ENCODE measurements at places on chromosomes 12 and 14. TPM values are rescaled to one million over a fixed set of nuclear protein-coding genes. Genes with fewer than 3 reads are reported as not detected.

DNA sequence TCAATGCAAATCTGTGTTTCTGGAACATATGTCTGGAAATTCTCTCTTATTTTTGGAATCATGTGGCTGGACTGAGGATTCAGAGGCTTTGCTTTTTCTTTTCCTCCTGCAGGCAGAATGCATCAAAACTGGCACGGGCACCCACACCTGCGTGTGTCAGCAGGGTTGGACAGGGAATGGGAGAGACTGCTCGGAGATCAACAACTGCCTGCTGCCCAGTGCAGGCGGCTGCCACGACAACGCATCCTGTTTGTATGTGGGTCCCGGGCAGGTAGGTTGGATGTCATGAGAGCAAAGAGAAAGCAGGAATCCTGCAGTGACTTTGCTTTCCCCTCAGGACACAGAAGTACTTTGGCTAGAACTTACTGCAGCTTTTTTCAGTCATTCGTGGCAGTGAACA lies 90.3 kb downstream of the STAB2 start:
- H3K4me3 ChIP-seq: no peak overlapping the region
- peaks cover 24% of the 10 kb centered on the region for H3K27me3 ChIP-seq
- H3K4me1 ChIP-seq: no peaks in the 10 kb centered on the region

DNA sequence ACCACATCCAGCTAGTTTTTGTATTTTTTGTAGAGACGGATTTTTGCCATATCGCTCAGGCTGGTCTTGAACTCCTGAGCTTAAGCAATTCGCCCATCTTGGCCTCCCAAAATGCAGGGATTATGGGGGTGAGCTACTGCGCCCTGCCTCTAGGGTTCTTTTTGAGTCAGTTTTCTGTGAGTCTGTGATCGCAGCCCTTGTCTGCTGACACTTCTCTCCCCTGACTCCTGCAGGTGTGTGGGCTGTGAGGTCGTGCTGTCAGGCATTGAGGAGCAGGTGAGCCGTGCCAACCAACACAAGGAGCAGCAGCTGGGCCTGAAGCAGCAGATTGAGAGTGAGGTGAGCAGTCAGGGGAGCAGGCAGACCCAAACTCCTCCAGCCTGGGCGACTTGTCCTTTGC lies 6.3 kb downstream of the COPS7A start:
- H3K27ac ChIP-seq: no peak overlapping the region
- DNase-seq: no peak
- H3K36me3 ChIP-seq: peaks cover 32% of the 10 kb centered on the region
- H3K4me3 ChIP-seq: no peak overlapping the region
- H3K4me1 ChIP-seq: no peaks in the 10 kb centered on the region

DNA sequence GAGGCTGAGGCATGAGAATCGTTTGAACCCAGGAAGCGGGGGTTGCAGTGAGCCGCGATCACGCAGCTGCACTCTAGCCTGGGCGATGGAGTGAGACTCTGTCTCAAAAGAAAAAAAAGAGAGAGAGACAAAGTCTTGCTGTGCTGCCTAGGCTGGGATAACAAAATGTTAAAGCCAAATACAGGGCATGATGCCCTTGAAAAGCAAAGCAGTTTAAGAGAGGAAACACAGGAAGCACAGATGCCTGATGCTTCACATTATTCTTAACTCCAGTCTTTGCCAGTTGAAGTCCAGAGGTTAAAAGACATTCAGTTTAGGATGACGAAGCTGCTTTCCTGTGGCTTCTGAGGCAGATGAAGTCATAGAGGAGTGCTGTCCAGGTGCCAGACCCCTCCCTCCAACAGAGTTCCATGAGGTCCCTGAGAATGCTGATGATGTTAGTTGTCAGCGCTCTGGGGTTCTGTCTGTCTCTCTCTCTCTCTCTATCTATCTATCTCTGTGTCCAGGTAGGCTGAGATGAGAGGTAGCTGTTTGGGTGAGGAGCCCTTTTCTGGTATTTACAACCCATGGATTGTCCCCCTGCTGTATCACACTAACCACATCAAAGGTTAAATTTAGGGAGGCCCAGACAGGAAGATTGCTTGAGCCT lies 4.9 kb upstream of the MRPL52 start:
- DNase-seq: no peak
- no peaks in the 10 kb centered on the region for H3K36me3 ChIP-seq
- no peak overlapping the region for H3K4me3 ChIP-seq
- H3K4me1 ChIP-seq: peaks cover 21% of the 10 kb centered on the region
- H3K27me3 ChIP-seq: no peaks in the 10 kb centered on the region
- H3K27ac ChIP-seq: no peak overlapping the region

DNA sequence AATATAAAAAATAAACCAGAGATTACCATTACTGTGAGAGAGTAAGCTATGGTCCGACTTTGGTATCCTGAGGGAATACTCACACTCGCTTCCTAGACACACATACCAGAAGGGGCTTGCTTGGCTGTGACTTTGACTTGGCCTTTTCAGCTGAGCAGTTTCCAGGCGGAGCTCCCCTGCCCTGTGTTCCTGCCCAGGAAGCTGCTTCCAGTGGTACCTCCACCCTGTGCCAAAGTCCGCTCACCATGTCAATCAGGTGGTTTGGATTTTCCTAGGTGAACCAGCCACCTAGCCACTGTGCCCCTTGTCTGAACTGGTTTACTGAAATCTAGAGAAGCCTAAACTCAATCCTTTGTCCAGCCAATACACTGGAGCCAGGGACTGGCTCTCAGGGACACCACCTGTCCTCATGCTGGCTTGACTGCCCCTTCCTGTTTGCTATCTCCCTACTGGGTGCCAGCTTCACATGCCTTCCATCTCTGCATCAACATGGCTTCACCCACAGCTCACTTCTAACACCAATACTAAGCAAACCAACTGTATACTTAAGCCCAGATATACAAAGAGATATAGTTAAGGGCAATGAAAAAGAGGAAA lies 28.6 kb downstream of the MAX start:
- H3K27me3 ChIP-seq: no peaks in the 10 kb centered on the region
- no peak for DNase-seq
- H3K36me3 ChIP-seq: peaks cover 11% of the 10 kb centered on the region

GRCh38 chr14:99616832-99617800 lies 13.1 kb upstream of the CCDC85C start:
- H3K27ac ChIP-seq: peak overlapping the region; percentile 32
- no peak overlapping the region for H3K4me3 ChIP-seq
- DNase-seq: no peak
- peaks cover 28% of the 10 kb centered on the region for H3K4me1 ChIP-seq

- DNase-seq: no peak
- H3K4me1 ChIP-seq: no peaks in the 10 kb centered on the region
- no peaks in the 10 kb centered on the region for H3K36me3 ChIP-seq
- H3K27ac ChIP-seq: no peak overlapping the region
- peaks cover 76% of the 10 kb centered on the region for H3K27me3 ChIP-seq
Measured at GRCh38 chr12:3694673-3695072, 58.2 kb downstream of the CRACR2A start.

- no peaks in the 10 kb centered on the region for H3K4me1 ChIP-seq
- peak; percentile 26 for DNase-seq
- peak within 1 kb of the TSS; percentile 15 for H3K4me3 ChIP-seq
- peaks cover 79% of the 10 kb centered on the region for H3K27me3 ChIP-seq
- H3K27ac ChIP-seq: no peak within 1 kb of the TSS
- no peaks in the 10 kb centered on the region for H3K36me3 ChIP-seq
Measured at GRCh38 chr14:92323011-92323915, at the start of gene SLC24A4. Gene SLC24A4 (plus strand): TSS chr14:92323165. CDS start chr14:92323831, 666 bp downstream.

DNA sequence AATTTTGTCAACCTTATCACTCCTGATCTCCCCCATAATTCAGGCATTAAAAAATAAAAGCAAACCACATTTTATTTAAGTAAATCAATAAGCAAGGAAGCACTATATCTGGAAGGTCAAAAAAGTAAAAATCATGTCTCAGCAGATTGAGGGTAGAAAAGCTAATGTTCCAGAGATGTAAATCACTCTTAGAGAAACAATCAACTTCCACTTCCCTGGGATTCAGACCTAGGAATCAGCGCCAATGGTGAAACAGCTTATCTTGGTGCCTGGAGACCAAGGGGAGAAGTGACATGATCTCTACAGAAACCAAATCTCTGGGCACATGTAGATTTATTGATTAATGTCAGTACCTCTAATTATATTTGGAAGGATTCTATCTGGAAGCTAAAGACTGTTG lies 10.9 kb upstream of the SNX6 start:
- H3K27ac ChIP-seq: no peak overlapping the region
- no peaks in the 10 kb centered on the region for H3K36me3 ChIP-seq
- no peaks in the 10 kb centered on the region for H3K4me1 ChIP-seq
- no peak overlapping the region for H3K4me3 ChIP-seq
- no peak for DNase-seq
- no peaks in the 10 kb centered on the region for H3K27me3 ChIP-seq

GRCh38 chr12:53558631-53559030 lies 51.3 kb upstream of the NPFF start:
- no peaks in the 10 kb centered on the region for H3K27me3 ChIP-seq
- no peak for DNase-seq
- H3K4me3 ChIP-seq: no peak overlapping the region
- no peak overlapping the region for H3K27ac ChIP-seq

TSPAN9 gene
- 35.5 TPM for total RNA-seq

NRL gene
- 1.6 TPM for total RNA-seq

DNA sequence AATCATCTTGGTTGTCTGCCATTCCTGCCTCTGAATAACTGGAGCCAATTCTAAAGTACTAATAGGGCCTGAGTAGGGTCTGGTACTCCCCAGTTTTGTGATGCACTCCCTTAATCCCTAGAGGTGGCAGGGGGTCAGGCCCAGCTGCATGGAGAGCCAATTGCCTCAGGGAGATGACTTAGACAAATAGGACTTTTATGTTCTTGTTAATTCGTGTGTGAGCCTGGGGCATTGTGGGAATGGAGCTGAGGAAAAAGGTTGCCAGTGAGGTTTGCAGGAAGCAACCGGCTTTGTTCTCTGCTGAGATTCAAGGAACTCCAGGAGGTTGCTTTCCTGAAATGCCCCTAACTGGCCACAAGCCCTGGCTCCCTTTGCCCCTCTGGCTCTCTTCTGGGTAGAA lies 6.8 kb upstream of the DCD start:
- no peak overlapping the region for H3K4me3 ChIP-seq
- H3K4me1 ChIP-seq: peaks cover 19% of the 10 kb centered on the region
- no peaks in the 10 kb centered on the region for H3K36me3 ChIP-seq
- DNase-seq: no peak
- H3K27me3 ChIP-seq: no peaks in the 10 kb centered on the region

GRCh38 chr14:92035890-92036289 lies 4.0 kb downstream of the TRIP11 start:
- H3K4me1 ChIP-seq: peaks cover 4% of the 10 kb centered on the region
- H3K27ac ChIP-seq: no peak overlapping the region
- H3K4me3 ChIP-seq: no peak overlapping the region
- no peaks in the 10 kb centered on the region for H3K27me3 ChIP-seq

- H3K36me3 ChIP-seq: no peaks in the 10 kb centered on the region
- DNase-seq: no peak
- H3K4me3 ChIP-seq: no peak overlapping the region
Measured at GRCh38 chr12:83841620-83842019, 1071.0 kb downstream of the SLC6A15 start.

SCNN1A gene
- not detected for total RNA-seq

GRCh38 chr12:32051511-32052211 lies 55.0 kb upstream of the BICD1 start:
- no peaks in the 10 kb centered on the region for H3K27me3 ChIP-seq
- H3K4me1 ChIP-seq: no peaks in the 10 kb centered on the region
- no peaks in the 10 kb centered on the region for H3K36me3 ChIP-seq
- no peak overlapping the region for H3K27ac ChIP-seq
- peak; percentile 17 for DNase-seq

DNA sequence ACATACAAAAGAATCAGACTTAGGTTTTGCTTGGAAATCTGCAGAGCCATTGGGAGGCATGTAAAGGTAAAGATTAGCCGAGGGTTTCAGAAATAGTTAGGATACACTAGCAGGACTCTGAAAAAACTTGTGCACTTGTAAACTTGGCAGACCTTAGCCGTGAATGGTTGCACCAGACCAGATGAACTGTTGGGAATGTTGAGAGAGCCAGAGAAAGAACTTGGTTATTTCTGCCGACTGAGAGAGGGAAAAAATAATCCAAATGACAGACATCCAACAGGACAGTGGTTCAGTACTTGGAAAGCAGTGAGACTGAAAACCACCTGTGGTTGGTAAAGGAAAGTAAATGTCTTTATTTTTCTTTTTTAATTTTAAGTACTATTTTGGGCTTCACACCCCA lies 222.5 kb upstream of the DDHD1 start:
- no peaks in the 10 kb centered on the region for H3K4me1 ChIP-seq
- H3K36me3 ChIP-seq: no peaks in the 10 kb centered on the region
- peaks cover 13% of the 10 kb centered on the region for H3K27me3 ChIP-seq
- no peak overlapping the region for H3K27ac ChIP-seq
- no peak overlapping the region for H3K4me3 ChIP-seq

DNA sequence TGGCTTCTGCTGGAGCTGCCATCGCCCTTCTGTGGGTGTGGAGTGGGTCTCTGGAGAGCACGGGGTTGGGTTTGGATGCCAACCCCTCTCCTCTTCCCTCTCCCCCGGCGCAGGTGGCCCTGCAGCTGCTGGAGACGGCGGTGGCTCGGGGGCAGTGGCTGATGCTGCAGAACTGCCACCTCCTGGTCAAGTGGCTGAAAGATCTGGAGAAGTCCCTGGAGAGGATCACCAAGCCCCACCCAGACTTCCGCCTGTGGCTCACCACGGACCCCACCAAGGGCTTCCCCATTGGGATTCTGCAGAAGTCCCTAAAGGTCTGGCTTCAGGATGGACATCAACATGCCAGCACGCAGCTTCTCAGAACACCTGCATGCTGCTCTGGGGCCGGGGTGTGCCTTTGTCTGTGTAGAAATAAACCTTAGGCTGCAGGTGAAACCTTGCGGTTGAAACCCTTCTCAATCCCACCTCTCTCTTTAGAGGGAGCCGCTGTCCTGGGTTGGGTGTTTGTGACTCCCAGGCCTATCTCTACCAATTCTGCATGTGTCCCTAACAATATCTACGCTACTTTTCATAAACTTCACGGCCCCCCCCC lies 44.3 kb downstream of the CCDC92 start:
- no peak overlapping the region for H3K4me3 ChIP-seq
- no peak for DNase-seq
- H3K27me3 ChIP-seq: no peaks in the 10 kb centered on the region

- H3K36me3 ChIP-seq: no peaks in the 10 kb centered on the region
- no peaks in the 10 kb centered on the region for H3K4me1 ChIP-seq
- no peak overlapping the region for H3K27ac ChIP-seq
Measured at GRCh38 chr14:52801014-52801712, 9.8 kb upstream of the GNPNAT1 start.

GPD1 gene
- total RNA-seq: 0.58 TPM

PTPRB gene
- total RNA-seq: not detected

ACRBP gene
- 3.6 TPM for total RNA-seq

TCL1B gene
- total RNA-seq: 0.83 TPM

SNX6 gene
- total RNA-seq: 67.5 TPM

LRRC43 gene
- total RNA-seq: not detected

GRCh38 chr12:80494836-80495235 lies 50.8 kb downstream of the PTPRQ start:
- H3K4me3 ChIP-seq: no peak overlapping the region
- H3K4me1 ChIP-seq: peaks cover 9% of the 10 kb centered on the region
- no peaks in the 10 kb centered on the region for H3K36me3 ChIP-seq
- no peak overlapping the region for H3K27ac ChIP-seq
- no peaks in the 10 kb centered on the region for H3K27me3 ChIP-seq
- DNase-seq: no peak

Data from A673 (cell line).